ENCODE measurements at places on chromosomes 7 and 10.

- no peak for DNase-seq
Measured at GRCh38 chr10:3542185-3542611, 242.8 kb downstream of the KLF6 start.

DNA sequence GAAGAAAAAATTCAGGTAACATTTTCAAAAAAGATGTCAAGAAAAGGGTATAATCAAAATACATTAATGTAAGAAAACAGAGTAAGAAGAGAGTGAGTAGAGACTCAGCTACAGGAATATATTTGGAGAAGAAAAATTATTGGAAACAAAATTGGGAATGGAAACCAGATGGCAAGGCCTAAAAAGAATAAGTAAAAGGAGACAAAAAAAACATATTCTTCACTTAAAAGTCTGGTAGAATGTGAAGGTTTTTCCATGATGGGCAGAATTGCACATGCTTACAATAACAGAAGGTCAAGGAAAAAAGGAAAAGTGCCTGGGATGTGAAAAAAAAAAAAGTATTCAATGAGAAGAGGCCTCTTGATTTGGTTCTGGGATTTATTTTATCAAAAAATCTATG lies 1061.8 kb upstream of the LRRTM3 start:
- DNase-seq = no peak

DNA sequence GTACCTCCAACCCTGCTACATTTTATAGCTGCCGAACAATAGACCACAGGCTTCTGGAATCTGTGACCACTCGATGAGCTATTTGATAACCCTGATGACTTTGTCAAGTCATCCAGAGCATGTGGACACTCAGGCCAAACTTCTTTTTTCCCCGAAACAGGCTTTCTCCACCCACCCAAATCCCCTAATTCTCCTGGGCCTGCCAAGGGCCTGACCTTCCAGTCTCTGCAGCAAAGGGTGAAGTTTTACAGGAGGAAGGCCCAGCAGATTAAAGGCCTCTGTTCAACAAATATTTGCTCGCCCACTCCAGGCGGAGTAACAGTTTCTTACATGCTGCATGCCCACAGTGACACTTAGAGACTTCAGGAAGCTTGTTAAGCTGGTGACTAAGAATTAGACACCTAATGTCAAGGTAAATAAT lies 2.0 kb downstream of the JCAD start:
- no peak for DNase-seq

DNA sequence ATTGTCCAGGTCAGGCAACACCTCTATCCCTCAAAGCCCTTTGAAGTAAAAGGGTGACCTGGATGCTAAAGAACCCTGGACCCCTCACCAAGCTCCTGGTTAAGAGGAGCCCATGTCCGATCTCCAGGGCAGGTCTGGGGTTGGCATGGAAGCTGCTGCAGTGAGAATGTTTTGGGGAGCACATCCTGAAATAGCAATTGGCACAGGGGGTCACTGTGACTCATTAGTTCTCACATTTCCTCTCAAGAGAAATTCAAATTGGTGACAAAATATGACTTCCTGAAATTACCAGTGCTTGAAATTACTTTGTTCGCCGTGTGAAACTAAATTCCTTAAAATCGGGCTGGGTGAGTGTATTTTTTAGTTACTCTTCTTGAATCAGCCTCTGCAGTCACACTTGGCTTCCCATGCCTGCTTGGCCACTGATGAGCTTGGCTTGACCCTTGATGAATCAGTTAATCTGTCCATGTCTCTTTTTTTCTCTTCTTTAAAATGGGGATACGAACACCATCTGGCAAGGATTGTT lies 18.8 kb upstream of the ARHGAP22 start:
- no peak for DNase-seq

- DNase-seq = no peak
Measured at GRCh38 chr10:26781797-26782196, 79.0 kb downstream of the ABI1 start.

Data from NCI-H2081 treated with DMSO at 0.1 percent for 48 hours (cell line).